ENCODE measurements at places on chromosomes 6 and 20.

DNA sequence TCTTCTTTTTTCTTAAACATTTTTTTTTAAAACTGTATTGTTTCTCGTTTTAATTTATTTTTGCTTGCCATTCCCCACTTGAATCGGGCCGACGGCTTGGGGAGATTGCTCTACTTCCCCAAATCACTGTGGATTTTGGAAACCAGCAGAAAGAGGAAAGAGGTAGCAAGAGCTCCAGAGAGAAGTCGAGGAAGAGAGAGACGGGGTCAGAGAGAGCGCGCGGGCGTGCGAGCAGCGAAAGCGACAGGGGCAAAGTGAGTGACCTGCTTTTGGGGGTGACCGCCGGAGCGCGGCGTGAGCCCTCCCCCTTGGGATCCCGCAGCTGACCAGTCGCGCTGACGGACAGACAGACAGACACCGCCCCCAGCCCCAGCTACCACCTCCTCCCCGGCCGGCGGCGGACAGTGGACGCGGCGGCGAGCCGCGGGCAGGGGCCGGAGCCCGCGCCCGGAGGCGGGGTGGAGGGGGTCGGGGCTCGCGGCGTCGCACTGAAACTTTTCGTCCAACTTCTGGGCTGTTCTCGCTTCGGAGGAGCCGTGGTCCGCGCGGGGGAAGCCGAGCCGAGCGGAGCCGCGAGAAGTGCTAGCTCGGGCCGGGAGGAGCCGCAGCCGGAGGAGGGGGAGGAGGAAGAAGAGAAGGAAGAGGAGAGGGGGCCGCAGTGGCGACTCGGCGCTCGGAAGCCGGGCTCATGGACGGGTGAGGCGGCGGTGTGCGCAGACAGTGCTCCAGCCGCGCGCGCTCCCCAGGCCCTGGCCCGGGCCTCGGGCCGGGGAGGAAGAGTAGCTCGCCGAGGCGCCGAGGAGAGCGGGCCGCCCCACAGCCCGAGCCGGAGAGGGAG lies 580 bp downstream of the VEGFA start:
- DNase-seq: peak; percentile 20

DNA sequence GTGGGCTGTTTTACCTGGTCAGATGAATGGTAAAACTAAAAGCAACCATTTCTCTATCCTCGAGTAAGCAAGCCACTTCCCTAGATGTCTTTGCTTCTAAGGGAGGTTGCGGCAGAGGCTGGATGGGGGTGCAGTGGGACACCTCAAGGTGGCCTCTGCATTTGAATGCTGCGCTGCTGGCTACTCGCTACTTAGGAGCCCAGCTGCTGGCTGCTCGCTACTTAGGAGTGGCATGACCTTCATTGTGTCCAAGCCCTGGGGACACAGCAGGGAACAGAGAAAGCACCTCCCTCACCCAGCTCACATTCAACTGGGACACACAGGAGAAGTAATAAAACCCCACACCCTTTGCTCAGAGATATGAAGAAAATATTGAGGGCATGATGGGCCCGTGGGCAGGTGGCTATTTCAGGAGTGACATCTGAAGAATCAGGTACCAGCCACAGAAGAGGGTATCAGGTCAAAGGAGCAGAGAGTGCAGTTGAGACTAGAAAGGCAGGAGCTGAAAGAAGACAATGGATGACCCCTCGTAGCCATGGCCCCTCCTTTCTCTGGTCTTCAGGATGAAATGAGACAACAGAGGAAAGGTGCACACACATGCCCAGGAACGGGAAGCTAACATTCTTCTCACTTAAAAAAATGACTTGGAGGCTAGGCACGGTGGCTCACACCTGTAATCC lies 149.4 kb downstream of the ZMYND8 start:
- no peak for DNase-seq

DNA sequence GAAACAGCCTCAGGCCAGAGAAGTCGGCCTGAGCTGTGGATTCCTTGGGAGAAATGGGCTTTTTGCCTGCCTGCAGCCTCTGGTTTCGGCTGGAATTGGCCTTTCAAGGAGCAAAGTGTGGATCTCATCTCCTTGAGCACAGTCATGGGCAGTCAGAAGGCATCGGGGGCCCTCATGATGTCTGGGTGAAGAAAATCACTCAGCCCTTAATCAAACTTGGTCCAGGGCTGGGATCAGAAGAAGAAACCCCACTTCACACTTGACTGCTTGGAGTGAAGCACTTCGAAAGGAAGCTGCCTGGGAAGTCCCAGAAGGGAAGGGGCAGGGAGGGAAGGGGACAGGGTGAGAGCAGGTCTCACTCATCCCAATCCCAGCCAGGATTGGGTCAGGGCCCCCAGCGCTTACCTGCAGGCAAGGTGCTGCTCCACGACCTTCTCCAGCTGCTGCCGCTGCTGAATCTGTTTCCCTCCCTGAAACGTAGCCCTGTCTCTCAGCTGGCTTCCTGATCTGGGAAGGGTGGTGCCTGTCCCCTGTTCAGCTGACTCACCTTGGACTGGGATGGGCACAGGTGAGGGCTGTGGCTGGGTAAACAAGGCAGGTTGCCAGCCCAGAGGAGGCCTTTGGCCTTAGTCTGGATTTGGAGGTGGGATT lies at the start of gene SDCBP2:
Gene SDCBP2 (minus strand): TSS at position 460 of the 651 bp plus-strand sequence. CDS start 8,723 bp downstream, outside the sequence.
- DNase-seq: no peak

DNA sequence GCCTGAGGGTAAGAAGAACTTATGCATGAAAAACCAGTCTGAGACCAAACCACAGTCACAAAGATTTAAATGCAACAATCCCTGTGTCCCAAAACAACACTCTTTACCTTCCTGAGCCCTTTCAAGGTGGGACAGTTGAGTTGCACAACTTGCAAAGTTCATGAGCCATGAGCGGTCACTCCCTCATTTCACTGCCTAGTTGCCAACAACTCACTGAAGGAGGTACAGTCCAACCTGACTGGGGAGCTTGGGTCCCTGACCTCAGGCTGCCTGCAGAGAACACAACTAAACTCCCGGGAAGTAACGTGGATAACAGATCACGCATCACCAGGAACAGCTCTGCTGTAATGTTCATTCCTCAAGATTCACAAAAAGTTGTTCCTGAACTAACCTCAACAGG lies 69.4 kb downstream of the MBOAT1 start:
- no peak for DNase-seq

GRCh38 chr20:33728463-33728862 lies 3.3 kb upstream of the ZNF341 start:
- no peak for DNase-seq

- no peak for DNase-seq
Observed at GRCh38 chr6:106746652-106747051, 117.3 kb downstream of the QRSL1 start.

GRCh38 chr20:855466-856360 lies 22.2 kb downstream of the FAM110A start:
- DNase-seq: no peak

- DNase-seq: no peak
Observed at GRCh38 chr6:44034931-44035345, 92.3 kb downstream of the MRPL14 start.

DNA sequence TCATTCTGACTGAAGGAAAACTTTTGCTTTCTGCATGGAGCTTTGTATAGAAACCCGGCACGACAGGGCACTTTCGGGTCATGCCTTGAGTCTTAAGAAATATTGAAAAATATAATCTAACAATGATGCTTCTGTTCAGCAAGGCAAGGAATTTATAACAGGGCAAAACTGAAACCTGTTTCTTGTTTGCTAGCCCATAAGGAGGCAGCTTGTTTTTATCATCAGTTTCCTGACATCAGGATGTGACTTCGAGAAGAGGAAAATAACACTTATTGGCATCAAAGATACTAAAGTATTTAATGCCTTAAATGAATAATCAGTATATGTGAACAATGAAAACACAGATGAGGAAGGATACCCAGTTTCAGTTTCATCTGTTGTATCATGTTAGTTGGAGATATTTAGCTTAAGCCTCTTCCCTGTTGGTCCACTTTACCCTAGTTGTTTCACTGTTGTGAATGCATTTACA lies 146.5 kb downstream of the CDKAL1 start:
- DNase-seq: no peak

DNA sequence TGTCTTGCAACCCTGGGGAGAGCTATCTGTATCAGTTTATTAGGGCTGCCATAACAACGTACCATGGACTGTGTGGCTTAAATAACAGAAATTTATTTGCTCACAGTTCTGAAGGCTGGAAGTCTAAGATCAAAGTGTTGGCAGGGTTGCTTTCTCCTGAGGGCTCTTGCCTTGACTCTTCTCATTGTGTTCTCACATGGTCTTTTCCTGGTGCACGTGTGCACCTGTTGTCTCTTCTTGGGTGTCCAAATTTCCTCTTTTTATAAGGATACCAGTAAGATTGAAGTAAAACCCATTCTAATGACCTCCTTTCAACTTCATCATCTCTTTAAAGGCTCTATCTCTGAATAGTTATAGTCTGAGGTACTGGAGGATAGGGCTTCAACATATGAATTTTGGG lies 72.3 kb upstream of the PDE7B start:
- no peak for DNase-seq

GRCh38 chr6:112049026-112049799 lies 4.7 kb upstream of the CCN6 start:
- DNase-seq: no peak

- DNase-seq: no peak
Observed at GRCh38 chr6:26366504-26366903, 1.5 kb downstream of the BTN3A2 start.

- no peak for DNase-seq
Observed at GRCh38 chr6:107098436-107099307, 16.6 kb downstream of the BEND3 start.

DNA sequence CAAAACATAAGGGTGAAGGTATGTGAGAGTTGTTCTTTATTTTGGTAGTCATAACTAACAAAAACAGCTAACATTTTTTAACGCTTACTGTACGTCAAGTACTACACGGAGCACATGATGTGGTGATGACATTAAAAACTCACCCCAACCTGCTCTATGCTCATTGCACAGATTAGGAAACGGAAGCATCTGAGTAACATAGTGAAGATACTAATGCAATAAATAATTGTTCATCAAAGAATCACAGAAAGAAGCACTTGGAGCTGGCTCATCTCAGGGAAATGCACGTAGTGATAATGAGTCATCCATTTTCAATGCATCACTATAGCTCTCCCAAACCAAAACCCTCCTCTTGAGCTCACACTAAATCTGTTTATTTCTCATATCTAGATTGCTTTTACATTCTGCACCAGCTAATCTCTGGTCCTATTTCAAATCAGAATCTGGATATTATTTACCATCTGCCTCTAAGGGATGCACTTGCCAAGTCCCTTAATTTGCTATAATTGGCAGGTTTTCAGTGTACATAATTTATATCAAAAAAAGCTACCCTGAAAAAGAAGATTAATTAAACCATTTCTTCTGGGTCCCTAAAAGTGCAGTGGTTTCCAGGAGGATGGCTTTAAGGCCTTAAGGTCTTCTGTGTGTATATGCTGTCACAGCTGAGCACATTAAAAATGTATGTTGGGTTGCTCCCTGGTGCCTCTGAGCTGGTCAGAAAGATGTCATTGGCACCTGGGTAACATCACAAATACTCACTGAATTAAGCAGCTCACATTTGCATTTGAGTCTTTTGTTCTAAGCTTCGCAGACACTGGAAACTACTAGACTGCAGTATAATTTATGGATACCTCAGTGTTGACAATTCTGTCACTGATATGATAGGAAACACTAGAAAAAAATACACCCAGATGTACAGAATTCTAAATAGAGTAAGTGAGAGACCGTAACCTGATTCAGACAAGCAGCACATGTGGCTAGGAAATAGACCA lies 677.4 kb upstream of the CITED2 start:
- peak; percentile 67 for DNase-seq

GRCh38 chr20:62534526-62535221 lies 58.9 kb upstream of the GATA5 start:
- DNase-seq: no peak

DNA sequence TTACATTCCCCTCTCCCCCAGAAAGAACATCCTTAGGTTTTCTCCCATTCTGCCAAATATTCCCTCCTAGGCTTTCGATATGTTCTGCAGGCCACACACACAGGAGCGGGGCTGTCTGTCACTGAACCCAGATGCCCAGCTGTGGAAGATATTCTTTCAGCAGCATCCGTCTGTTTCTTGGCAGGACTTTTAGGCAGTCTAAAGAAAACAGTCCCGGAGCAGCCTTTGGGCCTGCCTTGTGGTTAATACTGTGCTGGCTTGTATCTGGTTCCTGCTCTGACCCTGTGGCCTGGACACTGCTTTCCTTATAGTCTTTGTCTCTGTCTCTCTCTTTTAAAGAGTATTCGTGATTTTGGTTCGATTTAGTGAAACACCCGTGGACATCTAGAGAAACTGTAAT lies 94.6 kb upstream of the SUPT3H start:
- no peak for DNase-seq

- no peak for DNase-seq
Observed at GRCh38 chr6:135163440-135163738, 17.7 kb upstream of the MYB start.

DNA sequence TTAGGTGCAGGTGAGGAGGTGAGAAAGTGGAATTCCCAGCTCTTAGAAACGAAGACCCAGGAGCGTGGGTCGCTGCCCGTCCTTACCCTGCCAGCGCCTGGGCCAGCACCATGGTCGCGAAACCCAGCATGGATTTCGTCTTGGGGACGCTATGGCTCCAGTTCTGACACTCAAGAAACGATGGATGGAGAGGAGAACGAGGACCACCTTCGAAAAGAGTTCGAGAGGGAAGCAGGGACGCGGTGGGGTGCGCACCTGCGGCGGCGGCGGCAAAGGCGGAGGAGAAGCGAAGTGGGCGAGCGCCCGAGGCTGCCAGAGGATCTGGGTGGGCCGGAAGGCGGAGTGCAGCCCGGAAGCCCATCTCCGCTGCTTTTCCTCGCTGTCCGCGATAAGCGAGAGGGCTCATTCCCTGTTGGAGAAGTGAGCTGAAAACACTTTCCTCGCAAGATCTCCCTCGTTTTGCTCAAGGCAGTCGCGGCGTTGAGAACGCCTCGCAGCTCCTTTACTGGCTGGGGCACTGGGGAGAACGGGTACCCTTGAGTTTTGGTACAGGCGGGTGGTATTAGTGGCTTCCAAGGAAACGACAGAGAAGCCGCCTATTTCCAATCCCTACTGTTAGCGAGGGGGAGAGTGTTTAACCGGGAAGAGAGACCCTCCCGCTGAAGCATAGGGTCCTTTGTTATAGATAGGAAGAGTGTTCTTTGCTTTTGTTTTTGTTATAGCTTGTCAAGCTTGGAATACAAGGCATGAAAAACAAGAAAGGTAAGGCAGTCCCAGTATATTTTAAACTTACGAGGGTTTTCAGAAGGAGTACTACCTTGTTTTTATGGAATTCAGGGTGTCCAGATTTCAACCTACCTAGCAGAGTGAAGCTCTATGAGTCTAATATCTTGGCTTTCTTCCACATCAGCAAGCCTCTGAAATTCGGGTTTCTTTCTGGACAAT lies 109.5 kb downstream of the TRIM27 start:
- no peak for DNase-seq

GRCh38 chr20:17992847-17993513 lies 24.2 kb downstream of the MGME1 start:
- no peak for DNase-seq

GRCh38 chr6:52662031-52662430 lies 8.9 kb upstream of the TMEM14A start:
- DNase-seq: no peak

GRCh38 chr6:38113825-38114576 lies 294.5 kb downstream of the ZFAND3 start:
- DNase-seq: peak; percentile 86

GRCh38 chr6:47737406-47737805 lies 39.0 kb downstream of the ADGRF4 start:
- no peak for DNase-seq
